NCI-H187 treated with DMSO at 0.1 percent for 48 hours (cell line): ENCODE measurements at places on chromosomes 12 and 14.

DNA sequence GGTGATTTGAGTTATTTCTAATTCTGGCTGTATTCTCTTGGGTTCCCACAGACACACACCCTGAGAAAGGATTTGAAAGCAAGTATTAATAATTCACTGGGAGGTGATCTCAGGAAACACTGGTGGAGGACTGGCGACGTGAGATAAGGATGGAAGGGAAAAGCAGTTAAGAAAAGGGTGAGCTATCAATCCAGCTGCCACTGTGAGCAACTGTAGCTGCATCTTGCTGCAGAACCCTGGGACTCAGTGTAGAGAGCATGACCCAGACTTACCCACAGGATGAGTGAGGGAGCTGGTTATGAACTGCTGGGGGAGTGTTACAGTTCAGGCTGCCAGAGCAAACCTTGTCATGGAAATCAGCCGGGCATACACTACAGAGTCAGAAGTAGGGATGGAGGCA is 71.9 kb downstream of the RESF1 start:
- DNase-seq: no peak

DNA sequence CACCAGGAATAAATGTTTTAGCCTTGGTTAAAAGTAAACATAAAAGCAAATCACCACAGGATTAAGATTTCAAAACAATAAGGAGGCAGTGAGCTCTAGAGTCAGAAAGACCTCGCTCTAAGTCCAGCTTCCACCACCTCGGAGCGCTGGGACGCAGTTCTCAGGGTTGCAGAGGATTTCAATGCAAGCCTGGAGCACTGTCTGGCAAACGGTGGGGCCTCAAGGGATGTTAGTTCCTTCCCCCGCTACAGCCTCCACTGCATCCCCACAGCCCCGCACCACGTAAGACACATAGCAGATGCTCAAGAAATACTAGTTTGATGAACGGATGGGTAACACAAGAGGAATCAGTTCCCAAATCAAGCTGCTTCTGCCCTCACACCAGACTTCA is 39.3 kb upstream of the TMCC3 start:
- DNase-seq: no peak

GRCh38 chr12:108181095-108181454 is 52.0 kb downstream of the WSCD2 start:
- DNase-seq: no peak

DNA sequence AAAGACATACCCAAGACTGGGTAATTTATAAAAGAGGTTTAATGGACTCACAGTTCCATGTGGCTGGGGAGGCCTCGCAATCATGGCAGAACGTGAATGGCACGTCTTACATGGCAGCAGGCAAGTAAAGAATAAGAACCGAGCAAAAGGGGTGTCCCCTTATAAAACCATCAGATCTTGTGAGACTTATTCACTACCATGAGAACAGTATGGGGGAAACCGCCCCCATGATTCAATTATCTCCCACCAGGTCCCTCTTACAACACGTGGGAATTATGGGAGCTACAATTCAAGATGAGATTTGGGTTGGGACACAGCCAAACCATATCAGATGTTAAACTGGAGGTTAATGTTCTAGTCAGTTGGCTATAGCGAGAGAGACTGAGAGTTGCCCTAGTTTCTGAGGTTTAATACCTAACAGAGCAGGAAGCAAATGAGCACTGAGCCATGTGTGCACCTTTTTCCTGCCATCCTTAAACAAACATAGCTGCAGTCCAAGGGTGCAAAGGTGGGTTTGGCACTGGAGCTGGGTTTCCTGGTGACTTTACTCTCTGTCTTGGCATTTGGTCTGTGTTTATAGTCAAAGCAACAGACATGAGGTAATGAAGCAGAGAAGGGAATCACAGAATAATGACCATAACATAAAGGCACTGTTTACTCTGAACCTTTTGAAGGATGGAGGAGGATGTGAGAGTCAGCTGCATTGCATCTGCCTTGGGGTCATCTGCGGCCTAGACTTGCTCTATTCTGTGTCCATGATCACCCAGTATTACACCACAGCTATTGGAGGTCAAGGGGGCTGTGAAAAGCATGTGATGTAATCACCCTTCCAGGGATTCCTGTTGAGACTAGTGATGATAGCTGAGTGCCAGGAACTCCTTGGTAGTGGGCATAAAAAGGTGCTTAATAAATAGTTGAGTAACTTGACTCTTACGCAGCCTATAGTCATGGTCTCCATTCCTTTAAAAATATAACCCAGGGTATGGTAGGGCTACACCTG is 83.6 kb upstream of the USP44 start:
- DNase-seq: no peak

DNA sequence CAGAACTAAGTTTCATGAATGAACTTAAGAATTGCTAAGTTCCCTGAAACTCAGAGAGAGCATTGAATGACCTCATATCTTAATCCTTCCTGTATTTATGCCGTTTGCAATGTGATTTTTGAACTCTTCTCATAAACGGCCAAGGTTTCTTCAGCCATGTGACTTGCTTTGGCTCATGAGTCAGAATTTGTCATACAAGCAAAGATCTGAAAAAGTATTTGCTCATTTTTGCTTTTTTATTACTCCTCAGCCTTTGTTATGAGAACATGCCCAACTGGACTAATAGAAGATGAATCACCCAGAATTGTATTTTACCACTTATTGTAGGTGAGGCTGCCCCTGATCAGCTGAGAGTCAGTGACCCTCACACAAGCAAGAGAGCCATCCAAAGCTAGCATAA is 693.8 kb downstream of the BCL11B start:
- no peak for DNase-seq
